Placental epithelial cell (primary cell): ENCODE measurements at places on chromosomes 16 and 17. TPM values are rescaled to one million over a fixed set of nuclear protein-coding genes. Genes with fewer than 3 reads are reported as not detected.

Gene FOXN1
- not detected in 2 replicates for total RNA-seq

Gene PAGR1
- total RNA-seq, result 42.0 and 44.8 TPM in 2 replicates

Gene RNF112
- 0.39 and 0.43 TPM in 2 replicates for total RNA-seq

Gene CD300LG
- not detected in 2 replicates for total RNA-seq

Gene MYH3
- total RNA-seq, result 0.65 and 1.6 TPM in 2 replicates

Gene ULK2
- total RNA-seq, result 24.1 and 28.3 TPM in 2 replicates

Gene ADAMTS18
- not detected in 2 replicates for total RNA-seq

Gene MARVELD3
- 6.6 and 9.4 TPM in 2 replicates for total RNA-seq

Gene TNP2
- not detected in 2 replicates for total RNA-seq

Gene CCL4
- total RNA-seq, result not detected in 2 replicates

Gene ABCC3
- total RNA-seq, result 0.39 and 0.43 TPM in 2 replicates
